AG08395 (cell line): ENCODE measurements at places on chromosomes 7 and 10.

DNA sequence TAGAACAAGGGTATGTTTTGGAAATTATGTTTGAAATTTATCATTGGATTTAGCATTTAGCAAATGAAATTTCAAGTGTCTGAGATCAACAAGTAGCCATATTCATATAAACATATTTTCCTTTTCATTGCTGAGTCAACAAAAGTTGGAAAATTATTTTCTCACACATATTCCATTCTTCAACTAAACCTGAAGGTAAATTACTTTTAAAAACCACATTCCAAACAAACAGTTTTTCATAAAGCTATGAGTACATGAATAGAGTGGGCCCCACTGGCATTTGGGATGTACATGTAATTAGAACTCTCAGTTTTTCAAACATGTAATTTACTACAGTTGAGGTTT, 178.3 kb upstream of the MKLN1 start:
- no peak for DNase-seq

GRCh38 chr10:63929831-63930467, 408.7 kb downstream of the REEP3 start:
- no peak for DNase-seq

DNA sequence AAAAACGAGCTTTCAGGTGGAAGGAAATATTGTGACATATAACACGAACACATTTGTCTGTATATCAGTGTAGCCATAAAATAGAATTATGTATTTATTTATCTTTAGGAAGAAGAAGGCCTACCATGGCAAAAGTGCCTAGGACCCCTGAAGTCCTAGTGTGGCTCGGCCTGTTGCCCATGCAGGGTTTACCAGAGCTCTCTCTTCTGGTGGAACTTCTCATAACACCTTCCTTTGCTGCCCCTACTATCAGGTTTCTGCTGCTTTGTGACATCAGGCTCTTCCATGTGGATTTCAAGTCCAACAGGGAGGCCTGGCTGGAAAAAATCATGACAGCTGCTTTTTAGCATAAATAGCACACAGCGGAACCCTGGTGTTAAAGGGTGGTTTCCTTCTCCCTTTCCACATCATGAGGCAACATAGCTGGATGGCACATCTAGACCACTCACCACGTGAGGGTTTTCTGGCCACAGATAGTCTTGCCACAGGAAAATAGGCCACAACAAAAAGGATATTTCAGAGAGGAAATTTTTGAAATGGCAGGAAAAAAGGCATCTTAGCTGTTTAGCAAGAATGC, 44.8 kb upstream of the ADO start:
- DNase-seq, result no peak

DNA sequence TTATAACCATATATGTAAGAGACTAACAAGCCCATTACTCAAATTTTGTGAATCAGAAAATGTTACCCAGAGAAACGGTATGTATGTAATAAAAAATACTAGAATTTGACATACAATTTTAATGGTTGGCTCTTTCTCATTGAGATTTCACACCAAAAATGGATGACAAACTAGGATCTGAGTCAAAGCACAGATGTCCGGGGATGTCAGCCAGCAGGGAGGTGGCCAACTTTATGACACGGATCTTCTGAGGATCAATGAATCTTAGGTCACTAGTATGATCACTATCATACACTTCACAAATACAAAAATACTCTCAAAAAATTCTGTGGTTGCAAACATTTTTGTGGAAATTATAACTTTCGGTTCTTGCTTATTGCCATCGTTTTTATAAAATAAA, 173.5 kb upstream of the NFE2L3 start:
- DNase-seq, result no peak

- no peak for DNase-seq
Measured at GRCh38 chr7:128069373-128070364, 38.4 kb upstream of the LRRC4 start.

DNA sequence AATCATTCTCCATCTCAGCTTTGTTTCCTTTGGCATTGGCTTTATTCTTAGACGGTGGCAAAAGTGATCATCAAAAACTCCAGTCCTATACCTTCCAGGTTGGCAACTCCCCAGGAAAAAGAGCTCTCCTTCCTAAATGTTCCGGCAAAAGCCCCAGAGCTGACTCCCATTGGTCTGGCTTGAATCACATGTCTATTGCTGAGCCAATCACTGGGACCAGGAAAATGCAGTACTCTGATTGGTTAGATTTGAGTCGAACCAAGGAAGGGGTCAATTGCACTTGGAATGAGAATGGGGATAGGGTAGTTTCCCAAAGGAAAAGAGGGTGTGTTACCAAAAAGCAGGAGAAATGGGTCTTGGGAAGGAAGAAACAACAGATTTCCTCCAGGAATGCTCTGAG, 22.3 kb downstream of the LEP start:
- DNase-seq, result no peak
